CD4-positive, alpha-beta T cell (primary cell): ENCODE measurements at places on chromosomes 2 and 18. TPM values are rescaled to one million over a fixed set of nuclear protein-coding genes. Genes with fewer than 3 reads are reported as not detected.

- no peak for DNase-seq
These were observed 34.9 kb downstream of the RNU4ATAC start for GRCh38 chr2:121565389-121566250.

DNA sequence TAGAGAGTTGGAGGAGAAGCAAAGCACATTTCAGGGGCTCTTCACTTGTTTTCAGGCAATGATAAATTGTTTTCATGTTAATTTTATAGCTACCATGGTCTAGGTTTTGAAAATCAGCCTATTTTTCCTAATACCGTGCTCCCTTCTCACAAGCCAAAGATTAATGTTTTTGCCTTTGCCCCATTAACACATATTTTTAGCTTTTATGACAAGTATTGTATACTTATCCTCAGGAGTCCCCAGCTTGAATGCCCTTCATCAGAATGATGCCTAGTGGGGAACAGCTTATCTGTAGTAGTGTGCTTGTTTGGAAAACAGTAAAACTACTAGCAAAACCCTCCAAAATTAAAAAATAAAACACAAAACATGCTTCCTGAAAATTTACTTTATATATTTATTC lies 194.0 kb downstream of the LNPK start:
- no peak for DNase-seq

DNA sequence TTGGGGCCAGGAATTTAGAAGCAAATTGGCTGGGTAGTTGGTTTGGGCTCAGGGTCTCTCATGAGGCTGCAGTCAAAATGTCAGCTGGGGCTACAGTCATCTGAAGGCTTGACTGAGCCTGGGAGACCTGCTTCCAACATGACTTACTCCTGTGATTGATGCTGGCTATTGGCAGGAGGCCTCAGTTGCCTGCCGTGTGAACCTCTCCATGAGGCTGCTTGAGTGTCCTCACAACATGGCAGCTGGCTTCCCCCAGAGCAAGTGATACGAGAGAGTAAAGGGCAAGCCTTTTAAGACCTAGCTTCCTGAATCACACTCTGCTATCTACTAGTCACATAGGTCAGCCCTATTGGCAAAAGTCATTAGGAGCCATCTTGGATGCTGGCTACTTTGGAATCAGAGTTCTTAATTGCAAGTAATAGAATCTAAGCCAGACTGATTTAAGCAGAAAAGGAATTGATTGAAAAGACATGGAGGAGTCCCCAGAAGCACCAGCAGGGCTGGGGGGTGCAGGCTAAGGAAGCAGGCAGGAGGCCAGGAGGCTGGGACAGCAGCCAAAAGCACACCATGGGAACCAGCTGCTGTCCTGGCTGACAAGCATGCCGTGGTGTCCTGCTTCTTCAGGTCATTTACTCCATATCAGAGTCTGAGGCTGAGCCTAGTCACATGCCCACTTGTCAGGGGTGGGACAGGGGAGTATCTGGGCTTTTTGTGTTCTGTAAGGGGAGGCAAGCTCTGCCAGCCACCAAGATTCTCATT lies 7.8 kb upstream of the GIGYF2 start:
- no peak for DNase-seq

GRCh38 chr2:184877909-184878308 lies 279.6 kb downstream of the ZNF804A start:
- no peak for DNase-seq

DNA sequence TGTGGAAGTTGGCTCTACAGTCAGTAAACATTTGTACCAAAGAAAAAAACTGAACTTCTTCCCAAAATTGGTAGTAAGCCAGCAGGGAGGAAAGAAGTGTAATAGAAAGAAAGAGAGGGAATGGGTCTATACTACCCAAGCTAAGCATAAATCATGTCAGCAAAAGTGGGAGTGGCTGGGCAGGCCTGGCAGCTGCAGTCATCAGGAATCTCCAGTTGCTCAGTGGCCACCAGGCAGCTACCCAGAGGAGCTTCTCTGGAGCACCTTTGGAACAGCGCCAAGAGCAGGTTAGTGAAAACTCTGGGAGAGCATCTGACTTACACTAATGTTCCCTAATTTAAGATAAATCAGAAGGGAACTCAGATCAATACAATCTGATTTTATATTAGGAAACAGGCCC lies 14.3 kb downstream of the FRZB start:
- DNase-seq, result no peak

Gene ALLC
- total RNA-seq, result not detected

Gene GATA6
- total RNA-seq, result 0.08 TPM

Gene MLPH
- 0.39 TPM for total RNA-seq

Gene SERPINB13
- total RNA-seq, result not detected
